ENCODE measurements at places on chromosomes 6 and 20.
A peak's percentile ranks its signal among the peaks of the same experiment; 100 is the strongest.

GRCh38 chr20:58483470-58483869, 31.7 kb downstream of the APCDD1L start:
- DNase-seq, result no peak

GRCh38 chr6:109073344-109074132, 21.1 kb downstream of the SESN1 start:
- peak; percentile 34 for DNase-seq

DNA sequence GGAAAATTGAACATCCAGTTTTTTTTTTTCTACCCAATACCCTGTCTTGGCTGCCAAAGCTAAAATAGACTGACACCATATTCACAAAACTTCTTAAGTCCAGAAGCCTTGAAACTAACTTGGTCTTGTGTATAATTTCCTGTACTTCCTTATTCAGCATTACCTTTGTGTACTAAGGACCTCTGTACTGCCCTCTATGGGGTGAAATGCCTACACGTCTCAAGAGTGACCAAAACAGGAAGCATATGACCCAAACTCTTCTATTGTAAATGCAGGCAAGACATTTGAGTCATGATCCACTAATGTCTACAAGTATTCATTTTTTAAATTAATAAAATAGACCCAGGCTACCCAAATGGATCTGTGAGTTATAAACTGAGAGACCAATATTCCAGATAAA, 50.4 kb downstream of the HMGCLL1 start:
- no peak for DNase-seq

DNA sequence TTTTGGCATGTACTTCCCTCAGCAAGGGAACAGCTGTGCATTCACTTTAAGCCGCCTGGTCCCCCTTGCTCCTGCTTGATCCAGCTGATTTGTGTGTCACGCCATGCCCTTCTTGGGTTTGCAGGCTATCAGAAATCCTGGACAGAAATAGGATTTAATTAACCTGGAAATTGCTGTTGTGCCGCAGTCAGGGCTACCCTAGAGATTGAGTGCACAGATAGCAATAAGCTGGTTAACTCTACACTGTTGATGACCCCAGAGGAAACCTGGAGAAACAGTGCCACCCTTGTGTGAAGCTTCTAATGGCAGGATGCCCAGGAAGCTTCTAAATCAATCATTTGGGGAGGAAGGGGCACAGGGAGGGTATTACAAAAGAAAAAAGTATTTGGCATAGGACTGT, 199.0 kb downstream of the JARID2 start:
- DNase-seq, result no peak

GRCh38 chr6:82381278-82381677, 17.7 kb downstream of the TPBG start:
- DNase-seq, result no peak

DNA sequence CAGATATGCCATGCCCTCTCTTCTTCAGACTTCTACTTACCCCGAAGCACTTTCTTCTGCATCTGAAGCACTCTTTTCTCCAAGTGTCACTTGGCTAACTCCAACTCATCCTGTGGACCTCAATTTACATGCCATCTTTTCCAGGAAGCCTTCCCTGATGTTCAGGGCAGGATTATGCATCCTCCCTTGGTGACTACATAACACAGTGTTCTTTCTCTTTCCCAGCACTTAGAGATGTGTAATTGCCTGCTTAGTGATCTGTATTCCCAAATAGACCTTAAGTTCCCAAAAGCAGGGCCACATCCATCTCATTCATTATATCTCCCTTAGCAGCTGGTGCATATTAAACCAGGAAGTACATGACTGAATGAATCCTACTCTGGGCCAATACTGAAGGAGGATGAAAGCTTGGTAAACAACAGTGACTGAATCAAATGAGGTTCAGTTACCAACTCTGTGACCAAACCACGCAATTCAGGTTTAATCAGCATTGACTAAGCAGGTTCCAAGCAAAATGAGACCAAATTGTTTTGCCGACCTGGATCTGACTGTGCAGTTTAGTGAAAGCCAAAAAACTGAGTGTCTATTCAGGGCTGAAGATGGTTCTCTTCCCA, 121.4 kb upstream of the TCF21 start:
- DNase-seq, result no peak

DNA sequence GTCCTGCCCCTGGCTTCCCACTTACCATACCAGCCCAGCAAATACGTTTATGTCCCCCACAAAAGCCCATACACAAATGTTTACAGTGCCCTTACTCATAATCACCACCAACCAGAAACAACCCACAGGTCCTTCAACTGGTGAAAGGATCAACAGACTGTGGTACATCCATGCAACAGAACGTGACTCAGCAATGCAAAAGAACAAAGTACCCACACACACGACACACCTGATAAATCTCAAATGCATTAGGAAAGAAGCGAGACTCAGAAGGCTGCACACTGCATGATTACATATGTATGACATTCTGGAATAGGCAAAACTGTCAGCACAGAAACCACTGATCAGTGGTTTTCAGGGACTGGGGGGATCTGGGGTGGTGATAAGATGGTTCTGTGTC, 20.5 kb downstream of the NCR2 start:
- DNase-seq, result no peak

GRCh38 chr6:7628479-7628878, 38.5 kb downstream of the SNRNP48 start:
- DNase-seq, result no peak

- DNase-seq, result no peak
These were observed 101.9 kb downstream of the NFATC2 start for GRCh38 chr20:51440589-51440988.

- no peak for DNase-seq
These were observed 10.9 kb upstream of the MYB start for GRCh38 chr6:135170238-135170637.

DNA sequence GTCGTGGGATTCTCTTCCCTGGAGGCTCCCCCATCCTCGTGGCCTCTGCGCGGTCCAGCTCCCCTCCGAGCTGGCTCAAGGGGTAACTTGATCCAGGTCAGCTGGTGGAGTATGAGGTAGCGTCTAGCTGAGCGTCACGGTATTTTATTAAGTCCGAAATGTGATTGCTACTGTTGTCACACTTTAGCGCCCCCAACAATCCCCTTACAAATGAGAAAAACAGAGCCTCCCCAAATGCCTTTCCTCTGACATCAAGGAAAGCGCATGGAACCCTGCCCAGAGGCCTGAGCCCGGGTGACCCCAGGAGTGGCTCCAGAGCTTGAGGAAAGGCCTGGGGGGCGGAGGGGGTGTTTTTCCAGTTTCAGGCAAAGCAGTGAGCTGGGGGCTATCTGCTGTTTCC, 192.4 kb downstream of the ZMYND8 start:
- no peak for DNase-seq

- DNase-seq, result no peak
These were observed 41.5 kb upstream of the SRF start for GRCh38 chr6:43129434-43130194.

GRCh38 chr6:150156460-150156859, 13.6 kb downstream of the PPP1R14C start:
- DNase-seq, result no peak

DNA sequence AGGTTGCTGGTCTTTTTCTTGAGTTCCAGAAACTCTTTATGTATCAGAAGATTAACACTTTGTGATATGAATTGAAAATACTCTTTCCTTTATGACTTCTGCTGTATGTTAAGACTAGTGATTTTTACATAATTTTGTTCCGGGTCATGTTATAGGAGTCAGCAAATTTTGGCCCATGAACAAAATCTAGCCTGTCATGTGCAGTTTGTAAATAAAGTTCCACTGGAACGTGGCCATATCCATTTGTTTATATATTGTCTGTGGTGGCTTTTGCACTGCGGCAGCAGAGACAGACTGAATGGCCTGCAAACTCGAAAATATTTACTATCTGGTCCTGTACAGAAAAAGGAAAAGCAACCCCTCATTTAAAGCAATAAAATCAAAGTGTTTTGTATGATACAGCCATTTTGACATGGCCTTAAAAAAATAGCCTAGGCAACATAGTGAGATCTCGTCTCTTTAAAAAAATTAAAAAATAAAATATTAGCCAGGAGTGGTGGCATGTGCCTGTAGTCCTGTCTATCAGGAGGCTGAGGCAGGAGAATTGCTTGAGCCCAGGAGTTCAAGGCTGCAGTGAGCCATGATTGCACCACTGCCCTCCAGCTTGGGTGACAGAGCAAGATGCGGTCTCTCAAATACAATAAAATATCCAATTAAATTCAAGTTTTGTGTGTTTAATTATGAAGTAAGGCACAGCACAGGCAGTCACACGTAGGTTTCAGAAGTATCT, 36.9 kb downstream of the SNX9 start:
- DNase-seq, result no peak

DNA sequence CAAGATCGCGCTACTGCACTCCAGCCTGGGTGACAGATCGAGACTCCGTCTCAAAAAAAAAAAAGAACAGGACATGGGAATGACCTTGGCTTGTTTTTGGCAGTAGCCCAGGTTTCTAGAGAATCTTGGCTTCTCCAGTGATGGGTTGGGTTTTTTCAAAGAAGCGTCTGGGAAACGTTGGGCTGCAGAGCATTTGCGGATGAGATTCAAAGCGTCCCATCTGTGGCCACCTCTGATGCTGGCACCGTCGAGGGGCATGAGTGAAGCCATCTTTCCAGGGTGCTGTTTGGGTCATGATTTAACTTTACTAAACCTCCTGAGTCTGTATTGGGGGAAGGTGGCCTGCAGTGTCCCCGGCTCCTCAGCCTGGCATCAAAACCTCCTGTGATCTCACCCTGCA, 43.2 kb upstream of the SRF start:
- DNase-seq, result no peak

- no peak for DNase-seq
These were observed 10.2 kb downstream of the DDX27 start for GRCh38 chr20:49229381-49229780.

- no peak for DNase-seq
These were observed 367.7 kb downstream of the CDH4 start for GRCh38 chr20:61619751-61620150.

DNA sequence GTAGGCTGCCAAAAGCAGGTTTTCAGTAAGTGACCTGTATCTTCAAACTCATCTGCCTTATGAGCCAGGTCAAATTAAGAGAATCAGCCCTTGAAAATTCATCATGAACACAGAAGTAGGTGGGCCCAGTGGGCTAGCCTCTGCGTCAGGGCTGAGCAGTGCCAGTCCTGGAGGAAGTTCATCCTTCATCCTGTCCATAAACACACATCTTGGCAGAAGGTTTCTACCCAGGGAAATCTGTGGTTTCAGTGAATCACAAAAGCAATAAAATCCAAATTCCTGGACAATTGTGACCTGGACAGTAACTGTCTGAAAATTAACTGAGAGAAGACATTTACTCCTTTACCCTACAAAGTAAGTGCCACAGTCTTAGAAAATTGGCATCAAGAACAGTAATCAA, 72.4 kb downstream of the ATG5 start:
- DNase-seq, result no peak

- DNase-seq, result no peak
These were observed 36.3 kb upstream of the VEGFA start for GRCh38 chr6:43733471-43734293.

DNA sequence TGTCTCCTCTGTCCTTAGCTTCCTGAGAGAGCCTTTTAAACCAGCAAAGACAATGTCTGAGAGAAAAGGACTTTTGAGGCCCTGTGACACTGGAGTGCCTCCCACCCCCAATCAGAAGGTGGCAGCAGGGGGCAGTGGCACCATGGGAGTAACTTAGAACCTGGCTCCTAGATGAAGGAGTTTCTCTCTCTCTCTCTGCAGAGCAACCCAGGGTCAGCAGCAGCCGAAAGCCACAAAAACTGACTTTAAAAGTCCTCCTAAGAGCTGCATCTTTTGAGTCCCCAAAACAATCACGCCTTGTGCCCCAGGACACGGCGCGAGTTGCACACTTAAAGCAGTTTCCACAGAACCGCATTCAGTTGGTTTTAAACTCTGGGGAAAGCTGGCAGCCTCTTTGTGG, 5.3 kb upstream of the TCP11 start:
- no peak for DNase-seq

DNA sequence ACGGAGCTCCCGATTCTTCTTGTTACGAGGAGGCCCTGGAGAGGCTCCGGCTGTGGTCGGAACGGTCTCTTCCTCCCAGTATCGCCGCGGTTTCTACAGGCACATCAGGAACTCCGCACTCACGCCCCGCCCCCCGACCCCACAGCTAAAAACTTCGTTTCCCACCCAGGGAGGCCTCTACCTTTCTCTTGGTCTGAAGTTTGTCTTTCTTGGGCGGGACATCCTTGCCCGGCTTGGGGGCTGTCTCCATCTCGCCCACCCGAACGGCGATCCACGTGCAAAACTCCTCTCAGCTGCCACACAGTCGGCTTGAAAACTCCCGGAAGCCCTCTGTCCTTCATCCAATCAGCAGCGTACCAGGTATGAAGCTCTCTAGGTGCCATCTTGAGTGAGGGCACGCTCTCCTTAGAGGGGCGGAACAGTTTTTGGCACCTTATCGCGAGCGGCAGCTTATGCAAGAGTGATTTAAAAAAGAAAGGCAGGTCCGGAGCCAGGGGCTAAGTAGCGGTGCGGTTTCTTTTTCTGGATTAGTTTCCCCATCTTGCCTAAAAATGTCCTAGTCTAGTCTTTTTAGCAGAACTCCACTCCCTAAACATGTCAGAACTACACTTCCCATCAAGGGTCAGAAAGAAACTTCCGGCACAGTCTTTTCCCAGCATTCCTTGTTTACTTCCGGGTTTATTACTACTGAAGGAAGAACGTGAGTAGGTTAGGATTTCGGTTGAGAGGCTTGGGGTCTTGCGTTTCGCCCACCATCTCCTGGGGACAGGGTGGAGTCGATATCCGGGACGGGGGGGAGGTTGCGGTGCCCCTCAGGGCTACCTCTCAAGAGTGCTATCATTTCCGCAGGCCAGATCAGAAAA, at the start of the genes PFDN6 and WDR46:
PFDN6 (plus strand) TSS at position 681 of the 863 bp plus-strand sequence. CDS start 256 bp downstream, outside the sequence.
WDR46 (minus strand) TSS at position 319 of the 863 bp plus-strand sequence; CDS start at position 250, 69 bp downstream.
- peak; percentile 83 for DNase-seq

DNA sequence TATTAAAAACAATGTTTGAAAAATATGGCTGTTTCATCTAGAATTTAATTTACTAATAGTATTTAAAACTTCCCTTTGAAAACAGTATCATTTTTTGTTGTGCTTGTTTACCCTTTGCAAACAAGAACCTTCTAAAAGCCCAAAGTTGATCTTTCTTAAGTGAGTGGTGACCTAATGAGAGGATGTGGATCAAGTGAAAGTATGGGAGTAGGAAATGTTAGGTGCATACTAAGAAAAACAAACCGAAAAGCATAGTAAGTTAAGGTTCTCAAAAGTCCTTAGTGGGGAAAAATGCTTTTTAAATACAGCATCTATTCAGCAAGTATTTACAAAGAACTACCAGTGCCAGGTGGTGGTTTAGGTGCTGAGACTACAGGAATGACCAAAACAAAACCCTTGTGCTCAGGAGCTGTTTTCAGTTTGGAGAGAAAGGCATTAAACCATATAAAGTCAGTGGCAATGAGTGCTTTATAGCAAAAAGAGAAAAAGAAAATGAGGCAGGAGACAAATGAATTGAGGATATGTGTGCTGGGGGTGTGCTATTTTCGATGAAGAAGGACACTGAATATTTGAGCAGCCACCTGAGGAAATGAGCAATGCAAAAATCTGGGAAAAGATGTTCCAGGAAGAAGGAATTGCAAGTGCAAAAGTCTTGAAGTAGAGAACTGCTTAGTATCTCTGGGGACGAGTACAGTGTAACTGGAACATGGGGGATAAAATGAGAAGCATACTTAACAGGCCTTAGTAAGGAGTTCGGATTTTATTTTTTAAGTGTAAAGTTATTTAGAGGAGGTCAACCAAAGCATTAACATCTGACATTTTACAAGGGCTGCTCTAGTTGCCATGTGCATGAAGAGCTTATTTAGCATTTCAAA, 24.0 kb downstream of the RNF146 start:
- no peak for DNase-seq

All from gastrocnemius medialis (tissue), 4 donors.